CMK (cell line): ENCODE measurements at places on chromosomes 7 and 10.
A peak's percentile ranks its signal among the peaks of the same experiment; 100 is the strongest.

- no peak for DNase-seq
Measured at GRCh38 chr10:100769481-100769880, 24.1 kb downstream of the PAX2 start.

GRCh38 chr7:24715171-24715570 is 42.1 kb downstream of the GSDME start:
- DNase-seq = no peak

GRCh38 chr7:45146531-45147379 is 10.8 kb upstream of the RAMP3 start:
- no peak for DNase-seq

DNA sequence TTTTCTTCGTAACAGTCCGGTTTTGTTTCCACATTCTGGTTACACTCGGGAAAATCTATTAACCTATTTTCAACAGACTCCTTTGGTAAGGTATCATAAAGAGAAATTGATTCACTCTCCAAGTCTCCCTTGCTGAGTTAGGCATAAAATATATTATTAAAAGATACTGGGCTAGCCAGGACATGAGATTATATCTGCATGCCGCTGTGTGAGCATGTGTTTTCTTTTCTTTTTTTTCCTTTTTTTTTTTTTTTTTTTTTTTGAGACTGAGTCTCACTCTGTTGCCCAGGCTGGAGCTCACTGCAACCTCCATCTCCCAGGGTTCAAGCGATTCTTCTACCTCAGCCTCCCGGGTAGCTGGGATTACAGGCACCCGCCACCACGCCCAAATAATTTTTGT is 23.0 kb upstream of the SFMBT2 start:
- DNase-seq = no peak

GRCh38 chr10:117439243-117439912 is 64.1 kb upstream of the PDZD8 start:
- no peak for DNase-seq

- no peak for DNase-seq
Measured at GRCh38 chr7:27714831-27715444, 25.0 kb upstream of the TAX1BP1 start.

DNA sequence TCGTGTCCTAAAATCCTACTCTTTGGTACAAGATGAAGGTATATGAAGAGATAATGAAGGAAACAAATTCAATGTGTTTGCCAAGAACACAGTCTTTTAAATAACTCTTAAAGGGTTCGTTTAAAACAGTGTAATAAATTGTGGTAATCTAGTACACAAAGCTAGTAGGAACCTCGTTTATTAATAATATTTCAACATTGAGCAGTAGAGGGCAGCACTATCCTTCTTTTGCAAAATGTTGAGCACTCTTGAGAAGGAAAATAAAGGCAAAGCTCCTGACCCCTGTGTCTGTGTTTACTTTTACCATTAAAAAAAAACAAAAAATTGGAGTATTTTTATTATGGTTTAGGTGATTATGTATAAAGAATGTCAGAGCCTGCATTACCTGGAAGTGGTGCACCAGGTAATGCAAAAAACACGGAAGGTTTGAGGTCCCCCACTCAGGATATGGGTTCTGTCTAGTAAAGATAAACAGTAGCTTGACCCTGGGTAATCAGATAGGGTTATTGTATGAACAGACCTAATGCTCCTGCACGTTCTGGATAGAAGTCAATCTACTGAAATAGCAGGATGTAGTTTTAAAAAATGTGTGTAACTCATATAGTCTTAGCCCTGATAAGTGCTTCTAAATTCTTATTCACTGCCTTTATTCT is 5.7 kb upstream of the GOT1 start:
- DNase-seq = peak; percentile 50

DNA sequence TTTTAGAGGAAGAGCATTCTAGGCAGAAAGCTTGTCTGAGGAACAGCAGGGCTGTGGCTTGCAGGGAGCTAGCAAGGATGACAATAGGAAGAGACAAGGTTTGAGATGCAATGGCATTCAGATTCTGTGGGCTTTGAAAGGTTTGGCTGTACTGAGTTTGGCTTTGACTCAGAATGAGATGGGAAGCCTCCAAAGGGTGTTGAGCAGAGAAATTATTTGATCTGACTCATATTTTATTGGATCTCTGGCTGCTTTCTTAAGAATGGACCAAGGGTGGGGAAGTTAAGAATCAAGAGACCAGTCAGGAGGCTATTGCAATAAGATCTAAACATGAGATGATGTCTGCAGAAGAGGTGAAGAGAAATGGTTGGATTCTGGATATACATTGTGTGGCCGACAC is 273.2 kb downstream of the CDK14 start:
- no peak for DNase-seq

- no peak for DNase-seq
Measured at GRCh38 chr10:99605351-99605750, 14.9 kb downstream of the SLC25A28 start.

GRCh38 chr10:63438506-63439498 is 27.0 kb downstream of the JMJD1C start:
- no peak for DNase-seq

GRCh38 chr10:20494474-20494873 is 402.6 kb downstream of the NEBL start:
- DNase-seq = no peak

GRCh38 chr7:102834466-102834865 is 78.3 kb upstream of the LRRC17 start:
- DNase-seq = no peak

GRCh38 chr7:22202141-22202540 is 154.8 kb downstream of the RAPGEF5 start:
- DNase-seq = no peak

- DNase-seq = no peak
Measured at GRCh38 chr10:108684431-108684830, 1238.9 kb downstream of the XPNPEP1 start.

- no peak for DNase-seq
Measured at GRCh38 chr10:81109200-81109752, 571.6 kb downstream of the SH2D4B start.

GRCh38 chr10:34966040-34966439 is 124.1 kb downstream of the CUL2 start:
- DNase-seq = no peak

GRCh38 chr10:120794390-120794789 is 56.8 kb upstream of the WDR11 start:
- no peak for DNase-seq

- no peak for DNase-seq
Measured at GRCh38 chr7:140649556-140650205, 9.1 kb upstream of the DENND2A start.

- DNase-seq = no peak
Measured at GRCh38 chr10:17112566-17112965, 17.0 kb downstream of the CUBN start.

DNA sequence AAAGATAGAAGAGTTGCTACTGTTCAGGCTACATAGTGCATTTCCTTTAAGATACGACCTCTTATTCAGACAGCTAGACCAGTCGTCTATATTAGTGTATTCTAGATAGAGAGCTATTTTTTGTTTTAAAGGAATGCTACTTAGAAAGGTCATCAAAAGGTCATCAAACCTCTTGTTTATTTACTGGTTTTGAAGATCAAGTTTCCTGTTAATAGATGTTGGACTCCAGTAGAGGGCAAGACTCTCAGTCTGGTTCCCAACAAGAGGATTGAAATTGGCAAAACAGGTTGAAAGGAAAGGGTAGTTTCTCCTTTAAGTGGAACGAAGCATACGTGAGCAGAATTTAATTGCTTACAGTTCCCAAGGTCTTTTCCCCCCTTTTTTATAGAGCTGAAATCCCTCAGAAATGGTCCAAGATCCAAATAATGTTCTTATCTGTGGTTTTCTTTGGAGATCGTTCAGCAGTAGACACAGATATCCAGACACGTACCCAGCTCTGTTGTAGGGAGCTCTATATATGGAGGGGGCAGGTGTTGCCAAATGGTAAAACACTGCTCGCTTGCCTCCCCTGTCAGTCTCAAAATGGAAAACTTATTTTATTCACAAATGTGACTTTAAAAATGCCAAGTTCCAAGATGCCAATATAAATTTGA is 37.2 kb downstream of the BAMBI start:
- DNase-seq = no peak

- DNase-seq = no peak
Measured at GRCh38 chr7:137778511-137778910, 68.3 kb downstream of the DGKI start.

DNA sequence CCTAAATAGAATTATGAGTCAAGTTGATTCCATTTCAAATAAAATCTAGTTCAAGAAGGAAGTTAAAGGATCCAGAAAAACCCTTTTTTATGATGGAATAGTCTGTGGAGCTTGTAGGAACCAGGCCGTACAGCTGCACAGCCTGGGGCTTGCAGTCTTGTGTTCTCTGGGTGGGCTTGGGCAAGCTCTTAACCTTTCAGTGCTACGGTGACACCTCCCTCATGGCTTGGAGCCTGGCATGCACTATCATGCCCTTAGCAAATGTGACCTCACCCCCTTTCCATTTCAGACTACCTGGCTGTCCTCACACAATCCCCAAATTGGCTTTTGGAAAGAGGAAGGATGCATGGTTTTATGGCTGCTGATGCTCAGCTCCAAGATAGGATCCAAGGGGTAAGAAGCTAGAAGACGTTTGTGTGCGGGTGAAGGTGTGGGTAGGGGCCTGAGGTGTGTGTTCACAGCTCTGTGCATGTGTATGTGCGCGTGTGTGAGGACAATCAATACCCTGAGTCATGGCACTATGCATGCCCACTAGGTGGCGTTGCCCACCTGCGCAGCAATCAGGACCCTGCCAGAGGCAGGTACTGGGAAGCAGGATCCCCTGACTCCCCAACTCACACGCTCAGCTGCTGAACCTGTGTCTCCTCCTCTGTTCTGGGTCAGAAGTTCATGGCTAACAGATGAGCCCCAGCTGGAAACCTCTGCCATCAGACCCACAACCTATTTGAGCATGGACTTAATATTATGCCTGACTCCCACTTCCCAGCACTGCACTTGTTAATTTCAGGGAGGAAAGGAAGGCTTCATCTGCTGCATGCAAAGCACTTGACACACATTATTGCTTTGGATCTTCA is 113.4 kb downstream of the PTPN20 start:
- DNase-seq = peak; percentile 43

DNA sequence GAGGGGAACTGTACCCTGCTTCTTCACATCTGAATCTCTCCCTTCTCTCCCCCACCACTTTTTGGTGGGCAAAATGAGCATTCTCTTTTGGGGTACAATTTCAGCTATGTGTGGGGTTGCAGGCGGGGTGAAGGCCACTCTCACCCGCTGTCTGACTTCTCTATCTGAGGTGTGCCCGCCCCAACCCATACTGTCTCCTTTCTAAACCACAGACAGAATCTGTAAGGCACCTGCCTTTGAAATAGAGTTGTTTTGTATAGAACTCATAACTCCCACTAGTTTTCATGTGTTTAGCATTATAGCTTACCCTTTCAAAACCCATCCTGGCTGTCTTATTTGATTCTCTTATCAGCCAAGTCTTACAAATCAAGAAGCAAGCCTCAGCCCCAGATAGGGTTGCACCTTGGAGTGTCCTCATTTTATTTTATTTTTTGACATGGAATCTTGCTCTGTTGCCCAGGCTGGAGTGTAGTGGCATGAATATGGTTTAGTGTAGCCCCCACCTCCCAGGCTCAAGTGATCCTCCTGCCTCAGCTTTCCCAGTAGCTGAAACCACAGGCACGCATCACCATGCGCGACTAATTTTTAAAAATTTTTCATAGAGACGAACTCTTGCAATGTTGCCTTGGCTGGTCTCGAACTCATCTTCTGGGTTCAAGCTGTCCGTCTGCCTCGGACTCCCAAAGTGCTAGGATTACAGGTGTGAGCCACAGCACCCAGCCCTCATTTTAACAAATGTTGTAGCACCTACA is 11.9 kb downstream of the TSPAN14 start:
- DNase-seq = no peak

GRCh38 chr10:95865814-95866466 is 41.8 kb upstream of the CC2D2B start:
- DNase-seq = no peak

DNA sequence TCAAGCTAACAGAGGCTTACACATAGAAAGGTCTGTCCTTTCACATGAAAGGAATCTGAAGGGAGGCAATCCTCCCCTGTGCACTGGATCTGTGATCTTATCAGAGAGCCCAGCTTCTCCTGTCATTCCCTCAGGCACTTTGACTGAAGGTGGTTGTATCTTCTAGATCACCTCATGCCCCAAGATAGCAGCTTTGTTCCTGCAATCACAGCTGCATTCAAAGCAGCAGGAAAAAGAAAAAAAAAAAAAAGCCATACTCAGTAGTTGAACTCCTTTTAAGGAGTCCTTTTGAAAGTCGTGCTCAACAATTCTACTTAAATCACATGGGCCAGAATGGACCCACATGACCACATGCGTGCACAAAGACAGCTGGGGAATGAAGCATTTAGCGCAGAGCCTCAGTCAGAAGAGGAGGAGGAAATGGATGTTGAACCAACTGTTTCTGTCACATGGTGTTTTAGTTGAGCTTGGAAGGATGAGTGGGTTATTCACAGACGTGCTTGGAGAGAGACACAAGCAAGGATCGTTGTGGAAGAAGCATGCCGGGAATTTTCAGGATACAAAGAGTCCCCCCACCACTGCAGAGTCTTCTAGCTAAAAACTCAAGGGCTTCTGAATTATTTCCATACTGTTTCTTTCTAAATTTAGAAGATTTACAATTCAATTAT is 13.0 kb upstream of the PFKP start:
- DNase-seq = no peak

GRCh38 chr10:121152033-121152432 is 300.9 kb downstream of the WDR11 start:
- no peak for DNase-seq

- no peak for DNase-seq
Measured at GRCh38 chr7:12152196-12152918, 58.7 kb upstream of the TMEM106B start.

DNA sequence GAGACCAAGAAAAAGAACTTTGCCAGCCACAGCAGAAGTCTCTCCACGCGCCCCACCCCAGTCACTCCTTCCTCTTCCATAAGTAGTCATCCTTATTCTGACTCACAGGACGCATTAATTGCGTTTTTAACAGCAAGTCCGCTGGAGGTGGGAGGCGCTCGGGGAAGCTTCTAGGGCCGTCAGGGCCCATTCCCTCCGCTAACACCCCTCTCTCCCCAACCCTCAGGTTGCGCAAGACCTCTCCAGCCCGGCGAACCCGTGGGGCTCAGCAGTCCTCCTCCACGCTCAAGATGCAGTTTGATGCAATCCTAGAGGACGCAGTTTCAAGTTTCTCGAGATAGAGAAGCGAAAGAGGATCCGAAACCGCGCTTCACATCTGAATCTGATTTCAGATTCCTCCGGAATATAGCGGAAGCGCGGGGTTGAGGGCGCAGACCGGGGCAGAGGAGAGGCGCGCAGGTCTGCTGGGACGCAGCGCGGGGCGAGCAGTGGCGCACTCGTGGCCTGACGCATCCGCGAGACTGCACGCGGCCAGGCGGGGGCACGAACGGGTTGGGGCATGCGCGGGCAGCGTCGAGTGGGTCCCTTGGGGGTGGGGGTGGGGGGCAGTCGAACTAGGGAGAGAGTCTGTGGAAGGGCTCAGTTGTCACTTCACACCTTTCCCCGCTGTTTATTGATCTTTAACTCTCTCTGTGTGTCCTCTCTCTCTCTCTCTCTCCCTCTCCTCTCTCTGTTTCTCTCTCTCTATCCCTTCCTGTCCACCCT is 37.8 kb upstream of the PSAP start:
- peak; percentile 71 for DNase-seq

- DNase-seq = no peak
Measured at GRCh38 chr7:115864082-115864481, 166.5 kb downstream of the TFEC start.
